Left ventricle myocardium superior (tissue), 1 donor: ENCODE measurements at places on chromosomes 11 and 22.

GRCh38 chr22:20859615-20860014 lies 808 bp downstream of the SNAP29 start:
- DNase-seq: no peak

- DNase-seq: no peak
These were observed 745.0 kb downstream of the NTM start for GRCh38 chr11:132115454-132115853.

- DNase-seq: peak; percentile 32
These were observed 41.2 kb downstream of the IGLL5 start for GRCh38 chr22:22928666-22929380.

GRCh38 chr11:60925868-60926267 lies 1.6 kb downstream of the TMEM132A start:
- no peak for DNase-seq

GRCh38 chr11:32567154-32567553 lies 16.5 kb upstream of the EIF3M start:
- no peak for DNase-seq

DNA sequence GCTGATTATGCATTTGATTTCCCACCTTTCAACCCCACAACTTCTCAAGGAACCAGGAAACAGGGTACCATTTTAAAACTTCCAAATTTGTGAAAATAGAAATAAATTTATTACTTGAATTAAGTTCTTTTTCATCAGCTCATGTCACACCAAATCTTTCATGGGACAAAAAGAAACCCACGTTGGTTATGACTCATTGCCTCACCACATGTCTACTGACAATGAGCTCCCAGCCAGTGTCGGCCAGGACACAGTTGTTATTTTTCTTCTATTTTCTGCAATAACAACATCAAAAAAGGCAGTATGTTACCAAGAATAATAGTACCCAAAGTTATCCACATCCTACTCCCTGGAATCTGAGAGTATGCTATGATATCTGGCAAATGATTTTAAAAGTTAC lies 17.3 kb downstream of the MS4A6A start:
- no peak for DNase-seq

DNA sequence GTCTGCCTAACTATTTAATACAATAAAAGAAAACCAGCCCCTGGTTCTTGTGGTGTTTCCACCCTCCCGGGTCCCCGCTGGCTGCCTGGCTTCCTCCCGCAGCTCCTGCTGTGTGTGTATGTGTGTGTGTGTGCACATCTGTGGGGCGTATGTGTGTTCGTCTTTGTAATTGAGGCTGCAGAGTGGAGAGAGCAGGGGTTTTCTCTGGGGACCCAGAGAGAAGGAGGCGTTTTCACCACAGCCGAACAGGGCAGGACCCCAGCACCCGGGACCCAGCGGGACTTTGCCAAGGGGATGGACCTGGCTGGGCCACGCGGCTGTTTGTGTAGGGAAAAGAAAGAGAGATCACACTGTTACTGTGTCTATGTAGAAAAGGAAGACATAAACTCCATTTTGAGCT lies 42.7 kb downstream of the IGLL1 start:
- no peak for DNase-seq

- no peak for DNase-seq
These were observed 1829.1 kb downstream of the LRRC4C start for GRCh38 chr11:39630365-39630764.

- no peak for DNase-seq
These were observed 27.6 kb downstream of the SLC22A6 start for GRCh38 chr11:62957147-62957546.

DNA sequence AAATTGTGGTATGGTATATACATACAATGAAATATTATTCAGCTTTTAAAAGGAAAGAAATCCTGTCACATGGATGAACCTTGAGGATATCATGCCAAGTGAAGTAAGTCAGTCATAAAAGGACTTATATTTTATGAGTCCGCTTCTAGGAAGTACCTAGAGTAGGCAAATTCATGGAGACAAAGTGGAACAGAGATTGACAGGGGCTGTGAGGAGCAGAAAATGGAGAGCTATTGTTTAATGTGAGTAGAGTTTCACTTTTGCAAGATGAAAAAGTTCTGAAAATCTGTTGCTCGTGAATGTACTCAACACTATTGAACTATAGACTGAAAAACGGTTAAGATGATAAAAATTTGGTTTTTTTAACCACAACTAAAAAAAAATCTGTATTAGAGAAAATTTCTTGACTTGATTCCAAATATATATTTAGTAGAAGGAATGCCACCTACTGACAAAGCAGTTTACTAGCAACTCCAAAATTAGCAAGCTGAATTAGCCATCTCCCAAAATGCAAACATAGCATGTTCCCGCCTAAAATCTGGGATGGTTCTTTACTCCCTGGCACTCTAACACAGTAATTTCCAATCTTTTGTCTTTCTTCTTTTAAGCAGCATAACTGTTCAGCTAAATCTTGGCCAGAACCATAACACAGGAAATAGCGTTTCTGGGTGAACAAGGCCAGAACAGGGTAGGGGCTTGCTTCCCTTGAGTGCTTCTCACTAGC lies 1.5 kb downstream of the UFD1 start:
- no peak for DNase-seq

DNA sequence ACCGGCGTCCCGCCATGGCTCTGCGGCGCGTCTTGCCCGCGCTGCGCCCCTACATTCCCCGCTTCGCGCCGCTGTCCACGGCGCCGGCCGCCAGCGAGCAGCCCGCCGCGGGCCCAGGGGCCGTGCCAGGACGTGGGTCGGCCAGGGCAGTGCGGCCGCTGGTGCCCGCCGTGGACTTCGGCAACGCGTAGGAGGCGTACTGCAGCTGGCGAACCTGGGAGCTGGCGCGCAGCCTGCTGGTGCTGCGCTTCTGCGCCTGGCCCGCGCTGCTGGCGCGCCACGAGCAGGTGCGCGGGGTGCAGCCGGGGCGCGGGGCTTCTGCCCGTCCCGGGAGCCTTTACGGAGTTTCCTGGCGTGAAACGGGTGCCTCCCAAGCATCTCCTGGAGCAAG lies 20.1 kb downstream of the DGCR6L start:
- peak; percentile 64 for DNase-seq

DNA sequence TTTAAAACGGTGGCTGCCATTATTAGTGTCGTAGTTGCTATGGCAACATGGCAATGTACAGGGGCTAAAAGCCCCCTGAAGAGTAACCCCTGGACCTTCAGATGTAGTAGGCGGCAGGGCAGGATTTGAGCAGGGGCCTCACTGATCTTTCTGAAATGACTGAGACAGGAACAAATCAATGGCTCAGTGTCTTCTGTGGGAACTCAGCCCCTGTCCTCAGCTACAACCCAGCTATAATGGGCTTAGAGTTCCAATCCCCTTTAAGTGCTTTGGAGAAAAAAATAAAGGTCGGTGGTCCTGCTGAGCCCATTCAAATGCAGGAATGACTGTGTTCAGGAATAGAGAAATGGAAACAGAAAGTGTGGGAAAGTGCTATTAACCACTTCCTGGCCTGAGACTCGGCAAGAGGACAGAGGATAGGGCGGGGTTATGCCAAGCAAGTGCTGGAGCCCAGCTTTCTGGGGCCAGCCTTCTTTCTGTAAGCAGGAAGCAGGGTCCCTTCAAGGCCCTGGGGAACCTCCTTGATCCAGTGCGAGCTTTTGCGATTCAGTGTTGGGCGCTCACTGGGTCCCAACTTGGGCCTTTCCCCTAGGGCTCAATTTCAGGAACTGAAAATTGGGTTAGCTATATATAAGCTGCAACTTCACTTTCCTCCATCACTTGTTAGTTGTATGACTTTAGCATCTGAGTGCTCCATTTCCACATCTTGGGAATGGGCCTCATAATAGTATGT lies 6.1 kb upstream of the CD82 start:
- no peak for DNase-seq

DNA sequence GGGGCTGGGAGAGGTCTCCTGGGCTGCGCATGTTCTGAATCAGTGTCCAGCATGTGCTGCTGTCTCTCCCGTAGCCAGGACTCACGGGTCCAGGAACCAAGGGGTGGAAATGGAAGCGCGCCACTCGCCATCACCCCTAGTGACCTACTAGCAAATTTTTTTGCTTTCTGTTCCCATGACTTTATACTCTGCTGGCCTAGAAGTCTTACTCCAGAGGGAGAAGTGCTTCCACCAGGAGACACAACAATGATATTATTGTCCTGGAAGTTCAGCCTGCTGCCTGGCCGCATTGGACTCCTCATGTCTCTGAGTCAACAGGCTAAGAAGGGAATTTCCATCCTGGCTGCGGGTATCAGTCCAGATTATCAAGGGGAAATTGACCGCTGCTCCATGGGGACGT lies 729.7 kb downstream of the BRD1 start:
- no peak for DNase-seq

GRCh38 chr11:76918941-76919386 lies 58.2 kb downstream of the ACER3 start:
- DNase-seq: no peak

DNA sequence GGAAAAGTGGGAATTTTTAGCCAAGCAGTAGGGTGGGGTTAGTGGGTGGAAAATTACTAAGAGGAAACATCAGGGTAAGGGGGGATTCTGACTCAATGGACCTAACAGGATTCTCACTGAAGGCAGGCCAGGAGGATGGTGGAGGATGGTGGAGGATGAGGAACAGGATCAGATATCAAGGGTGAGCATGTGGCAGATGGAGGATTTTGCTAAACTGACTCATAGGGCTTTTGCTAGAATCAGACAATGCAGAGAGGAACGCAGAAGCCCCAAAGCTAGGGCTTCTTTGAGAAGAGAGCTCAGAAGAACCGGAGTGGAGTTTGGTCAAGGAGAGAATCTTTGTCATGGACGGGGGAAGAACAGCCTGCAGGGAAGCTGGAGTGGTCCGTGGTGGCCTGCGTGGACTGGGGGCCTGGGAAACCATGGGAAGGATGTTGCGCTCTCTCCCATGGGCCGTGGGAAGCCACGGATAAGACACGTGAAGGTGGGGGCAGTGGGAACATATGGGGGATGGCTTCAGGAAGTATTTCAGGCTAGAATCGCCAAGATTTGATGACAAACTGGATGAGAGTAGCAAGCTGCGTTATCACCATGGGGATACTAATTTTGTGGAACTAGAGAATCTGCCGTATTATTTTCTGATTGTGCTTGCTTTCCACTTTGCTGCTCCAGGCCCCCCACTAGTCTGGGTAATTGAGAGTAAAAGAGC lies 165.2 kb downstream of the LDLRAD3 start:
- no peak for DNase-seq

GRCh38 chr11:83723999-83724398 lies 437.8 kb upstream of the CCDC90B start:
- no peak for DNase-seq

GRCh38 chr11:2694495-2694894 lies 5.3 kb downstream of the KCNQ1OT1 start:
- no peak for DNase-seq

- no peak for DNase-seq
These were observed 12.7 kb downstream of the MED15 start for GRCh38 chr22:20520093-20520511.

GRCh38 chr11:46026606-46027293 lies 94.5 kb downstream of the PHF21A start:
- DNase-seq: no peak

- DNase-seq: no peak
These were observed 24.0 kb downstream of the TNKS1BP1 start for GRCh38 chr11:57300785-57301184.
